Stromal cell of bone marrow (primary cell): ENCODE measurements at places on chromosomes 1 and 21.

DNA sequence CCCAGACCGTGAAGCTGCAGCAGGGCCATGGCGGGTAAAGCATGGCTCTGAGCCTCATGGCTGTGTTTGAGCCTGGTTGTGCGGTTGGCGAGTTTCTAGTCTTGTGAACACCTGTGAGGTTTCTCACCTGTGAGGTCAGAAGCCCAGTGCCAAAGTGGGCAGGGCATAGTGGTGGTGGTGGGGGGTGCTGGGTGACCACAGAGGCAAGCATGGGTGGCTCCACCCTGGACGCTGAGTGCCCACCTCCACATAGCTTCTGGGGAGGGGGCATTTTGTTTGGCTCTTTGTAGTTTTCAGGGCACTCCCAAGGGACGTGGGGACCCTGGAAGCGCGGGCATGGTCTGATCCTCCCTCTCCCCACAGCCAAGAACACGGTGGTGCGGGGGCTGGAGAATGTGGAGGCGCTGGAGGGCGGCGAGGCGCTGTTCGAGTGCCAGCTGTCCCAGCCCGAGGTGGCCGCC lies 91.1 kb downstream of the TRIM11 start:
- no peak for DNase-seq

DNA sequence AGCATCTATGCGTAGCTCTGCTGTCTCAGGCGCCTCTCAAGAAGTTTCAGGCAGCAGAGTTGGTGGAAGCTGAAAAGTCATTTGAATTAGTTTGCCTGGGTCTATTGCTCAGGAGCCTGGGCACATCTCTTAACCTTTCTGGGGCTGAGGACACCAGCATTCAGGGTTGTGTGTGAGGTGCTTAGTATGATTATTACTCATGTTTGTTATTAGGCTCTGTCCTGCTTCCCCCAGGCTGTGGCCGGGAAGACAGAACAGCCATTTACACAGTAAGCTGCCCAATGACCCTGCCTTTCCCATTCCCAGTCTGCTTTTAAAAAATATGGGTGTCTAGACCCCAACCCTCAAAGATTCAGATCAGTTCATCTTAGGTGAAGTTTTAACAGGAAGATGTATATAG lies 53.9 kb upstream of the CACNA1E start:
- DNase-seq = no peak

DNA sequence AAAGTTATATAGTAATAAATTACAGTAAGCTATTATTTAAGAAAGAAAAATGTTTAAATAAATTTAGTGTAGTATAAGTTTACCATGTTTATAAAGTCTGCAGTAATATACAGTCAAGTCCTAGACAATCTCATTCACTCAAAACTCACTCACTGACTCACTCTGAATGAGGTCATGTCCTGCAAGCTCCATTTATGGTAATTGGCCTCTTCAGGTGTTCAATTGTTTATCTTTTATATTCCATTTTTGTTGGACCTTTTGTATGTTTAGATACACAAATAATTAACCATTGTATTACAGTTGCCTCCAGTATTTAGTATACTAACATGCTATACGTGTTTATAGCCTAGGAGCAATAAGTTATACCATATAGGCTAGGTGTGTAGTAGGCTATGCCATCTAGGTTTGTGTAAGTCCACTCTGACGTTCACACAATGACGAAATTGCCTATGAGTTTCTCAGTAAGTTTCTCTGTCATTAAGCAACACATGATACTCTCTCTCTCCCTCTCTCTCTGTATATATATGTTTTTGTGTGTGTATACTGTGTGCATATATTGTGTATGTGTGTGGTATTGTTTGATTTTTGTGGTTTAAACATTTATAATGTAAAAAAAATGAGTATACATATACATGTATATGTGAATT lies 161.2 kb downstream of the NCAM2 start:
- no peak for DNase-seq

DNA sequence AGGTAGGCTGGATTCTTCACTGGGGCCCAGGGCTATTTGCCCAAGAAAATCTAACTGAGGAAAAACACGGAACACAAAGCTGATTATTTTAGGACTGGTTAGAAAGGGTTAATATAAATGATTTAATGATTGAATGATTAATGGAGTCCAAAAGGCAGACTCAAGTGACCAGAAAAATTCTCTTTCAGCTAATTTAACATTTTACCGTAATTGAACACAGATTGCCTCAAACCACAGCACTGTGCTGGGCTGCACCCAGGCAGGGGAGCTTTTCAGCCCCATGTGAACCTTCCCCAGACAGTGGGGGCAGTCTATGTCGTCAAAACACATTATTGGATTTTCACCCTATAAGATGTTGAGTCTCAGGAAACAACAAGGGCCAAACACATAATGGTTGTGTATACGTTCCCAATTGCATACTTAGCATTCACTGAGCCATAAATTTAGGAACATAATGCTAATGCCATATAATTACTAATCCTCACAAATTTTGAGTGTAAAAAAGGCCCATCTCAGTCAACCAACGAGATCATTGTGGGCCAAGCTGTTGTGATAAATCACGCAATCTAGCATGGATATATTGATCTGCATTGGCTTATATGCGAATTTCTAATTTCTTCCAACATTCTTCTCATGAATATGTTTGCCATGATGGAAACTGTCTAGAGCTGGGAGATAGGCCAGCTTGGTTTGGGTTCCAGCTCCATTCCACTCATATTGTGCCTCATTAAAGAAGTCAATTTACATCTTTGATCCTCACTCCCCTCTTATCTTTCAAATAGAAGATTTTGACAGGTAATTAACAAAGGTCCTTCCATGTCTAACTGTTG lies 27.7 kb downstream of the DSCAM start:
- DNase-seq = no peak

DNA sequence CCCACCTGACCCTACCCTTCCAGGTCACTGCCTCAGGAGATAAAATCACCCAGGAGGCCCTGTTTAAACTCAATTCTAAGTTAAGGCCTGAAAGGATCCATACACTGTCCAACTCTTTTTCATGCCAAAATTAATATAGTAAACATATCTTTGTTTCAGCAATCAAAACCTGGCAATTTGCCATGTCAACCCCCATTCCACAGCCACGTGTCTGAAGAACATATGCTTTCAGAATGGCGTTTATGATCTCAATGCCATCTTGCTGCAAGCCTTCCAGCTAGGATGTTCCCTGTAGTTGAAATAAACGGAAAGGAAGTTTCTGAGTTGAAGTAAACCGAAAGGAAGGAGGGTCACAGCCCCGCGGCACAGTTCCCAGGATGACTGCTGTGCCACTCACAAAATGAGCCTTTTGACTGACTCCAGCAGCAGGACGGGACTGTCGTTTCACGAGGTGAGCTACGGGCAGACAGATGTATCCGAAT lies 472.0 kb downstream of the SMYD3 start:
- no peak for DNase-seq

- DNase-seq = no peak
Observed at GRCh38 chr1:38686927-38687255, 172.7 kb downstream of the RRAGC start.

- peak; percentile 36 for DNase-seq
Observed at GRCh38 chr1:20981915-20982314, 194.8 kb downstream of the EIF4G3 start.

DNA sequence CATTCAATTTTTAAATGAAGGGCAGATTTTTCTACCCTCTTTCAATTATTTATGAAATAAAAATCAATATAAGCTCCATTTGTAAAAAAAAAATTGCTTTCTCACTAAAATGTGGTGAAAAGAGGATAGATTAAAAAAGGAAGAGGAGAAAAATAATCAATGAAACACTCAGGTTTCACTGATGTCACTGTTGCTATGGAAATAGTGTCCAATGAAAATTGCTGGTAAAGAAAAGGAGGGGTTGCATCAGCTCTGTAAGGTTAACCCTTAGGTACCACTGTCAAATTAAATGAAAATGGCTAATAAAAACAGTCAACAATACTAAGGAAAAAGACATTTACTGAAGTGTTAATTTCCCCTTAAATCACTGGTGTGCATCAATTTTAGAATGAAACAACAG lies 91.6 kb upstream of the TTC39A start:
- DNase-seq = peak; percentile 47

GRCh38 chr1:5909576-5910275 lies 82.5 kb downstream of the NPHP4 start:
- no peak for DNase-seq

DNA sequence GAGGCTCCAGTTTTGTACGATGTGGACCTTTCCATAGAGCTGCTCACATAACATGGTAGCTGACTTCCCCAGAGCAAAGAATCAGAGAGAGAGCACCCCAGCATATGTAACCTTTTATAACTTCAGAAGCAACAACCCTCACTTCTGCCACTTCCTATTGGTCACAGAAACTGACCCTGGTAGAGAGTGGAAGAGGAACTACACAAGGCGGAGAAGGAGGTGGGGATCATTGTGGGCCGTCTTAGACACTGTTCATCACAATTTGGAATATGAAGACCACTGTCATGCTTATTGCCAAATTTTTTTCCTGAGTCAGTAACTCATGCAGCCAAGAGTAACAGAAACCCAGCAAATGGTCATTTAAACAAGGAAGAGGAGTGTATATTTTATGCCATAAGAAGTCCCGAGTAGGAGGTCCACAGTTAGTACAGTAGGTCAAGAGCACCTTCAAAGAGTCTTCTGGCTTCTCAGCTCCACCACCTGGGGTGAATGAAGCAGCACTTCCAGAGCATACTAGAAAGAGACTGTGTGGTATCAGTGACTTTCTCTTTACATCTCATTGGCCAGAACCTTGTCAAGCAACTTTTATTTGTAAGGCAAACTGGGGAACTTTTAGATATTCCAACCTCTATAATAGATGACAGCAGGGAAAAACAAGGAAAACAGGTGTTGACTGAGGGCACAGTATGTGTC lies 71.8 kb downstream of the ODF2L start:
- DNase-seq = no peak
